Fibroblast of skin of right biceps (primary cell): ENCODE measurements at places on chromosomes 12 and 14.

DNA sequence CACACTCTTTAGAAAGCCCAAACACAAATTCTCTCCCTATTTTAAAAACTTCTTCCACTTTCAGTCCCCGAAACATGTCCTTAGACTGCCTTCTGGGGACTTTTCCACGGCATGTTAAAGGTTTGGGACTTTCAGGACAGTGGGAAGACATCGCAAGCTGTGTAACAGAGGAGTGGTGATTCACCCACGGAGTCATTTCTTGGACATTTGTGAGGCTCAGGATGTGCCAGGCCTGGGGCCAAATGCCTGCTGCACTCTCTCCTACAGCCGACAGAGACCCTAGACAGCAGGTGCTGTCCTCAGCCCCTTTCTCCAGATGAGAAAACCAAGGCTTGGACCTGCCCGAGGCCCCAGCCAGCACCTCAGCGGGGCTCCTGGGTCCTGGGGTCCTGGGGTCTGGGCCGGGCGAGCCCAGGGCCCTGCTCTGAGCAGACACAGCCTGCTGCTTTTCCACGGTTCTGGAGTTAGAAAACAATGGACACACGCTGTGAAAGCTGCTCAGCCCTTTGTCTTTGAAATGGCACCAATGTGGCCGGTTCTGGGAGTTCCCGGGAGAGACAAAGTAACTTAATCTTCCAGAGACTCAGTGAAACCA, 370.2 kb upstream of the SFSWAP start:
- DNase-seq, result no peak

GRCh38 chr12:82728710-82729109, 42.0 kb downstream of the TMTC2 start:
- DNase-seq, result no peak

- DNase-seq, result peak; percentile 53
Measured at GRCh38 chr14:72503696-72504368, 390.1 kb downstream of the DPF3 start.

GRCh38 chr14:85534458-85535293, 4.7 kb downstream of the FLRT2 start:
- DNase-seq, result peak; percentile 40

- no peak for DNase-seq
Measured at GRCh38 chr14:106883218-106883692, 1356.9 kb downstream of the TMEM121 start.

- no peak for DNase-seq
Measured at GRCh38 chr12:103011974-103012763, 54.7 kb downstream of the ASCL1 start.

- DNase-seq, result no peak
Measured at GRCh38 chr12:569091-569676, 94.1 kb downstream of the NINJ2 start.

DNA sequence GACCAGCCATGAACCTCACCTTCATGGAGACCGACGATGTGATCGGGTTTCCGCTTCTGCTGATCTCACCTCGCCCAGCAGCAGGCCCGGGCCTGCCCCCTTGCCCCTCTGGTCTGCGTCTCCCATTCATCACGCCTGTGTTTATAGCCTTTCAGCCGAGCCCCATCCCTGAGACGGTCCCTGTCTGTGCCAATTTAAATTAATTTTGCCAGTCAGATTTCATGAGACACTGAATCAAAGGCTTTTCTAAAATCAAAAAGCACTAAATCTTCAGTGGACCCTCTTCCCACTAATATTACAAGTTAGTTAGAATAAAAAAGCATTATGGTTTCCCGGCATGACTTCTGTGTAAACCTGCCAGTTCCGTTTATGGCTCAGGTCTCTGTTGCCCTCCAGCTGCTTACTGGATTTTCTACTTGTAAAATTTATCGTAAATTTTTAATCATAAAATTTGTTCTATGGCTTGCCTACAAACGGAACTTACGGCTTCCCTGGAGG, 155.9 kb downstream of the ESRRB start:
- DNase-seq, result no peak

DNA sequence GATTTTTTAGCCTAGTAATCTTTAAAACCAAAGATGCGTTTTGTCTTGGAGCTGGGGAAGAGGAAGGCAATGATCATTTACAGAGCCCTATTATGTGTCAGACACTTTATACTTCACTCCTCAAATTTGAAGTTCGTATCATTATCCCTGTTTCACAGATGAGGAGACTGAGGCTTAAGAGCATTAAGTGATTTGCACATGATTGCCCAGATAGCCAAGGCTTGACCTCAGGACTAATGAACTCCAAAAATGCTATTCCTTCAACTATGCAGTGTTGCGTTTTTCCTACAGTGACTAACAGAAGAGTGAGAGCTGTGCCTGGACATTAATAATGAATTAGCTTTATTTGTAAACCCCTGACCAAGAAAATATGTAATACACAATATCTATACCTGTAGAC, 136.8 kb upstream of the EEA1 start:
- DNase-seq, result no peak

DNA sequence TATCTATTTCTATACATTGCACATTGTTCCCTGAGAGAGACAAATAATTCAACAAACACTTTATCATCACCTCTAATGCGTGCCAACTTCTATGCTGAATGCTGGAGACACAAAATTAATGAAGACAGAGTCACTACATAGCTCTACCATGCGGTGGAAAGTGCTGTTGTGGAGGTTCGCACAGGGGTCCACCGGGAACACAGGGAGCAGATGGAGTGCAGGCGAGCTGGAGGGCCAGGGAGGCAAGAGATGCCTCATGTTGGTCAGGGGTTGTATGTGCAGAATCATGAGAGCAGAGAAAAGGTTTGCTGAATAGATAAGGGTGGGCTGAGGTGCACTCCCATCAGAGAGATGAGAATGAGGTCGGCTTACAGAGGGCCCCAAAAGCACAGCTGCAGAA, 25.2 kb downstream of the FAM234B start:
- DNase-seq, result no peak

DNA sequence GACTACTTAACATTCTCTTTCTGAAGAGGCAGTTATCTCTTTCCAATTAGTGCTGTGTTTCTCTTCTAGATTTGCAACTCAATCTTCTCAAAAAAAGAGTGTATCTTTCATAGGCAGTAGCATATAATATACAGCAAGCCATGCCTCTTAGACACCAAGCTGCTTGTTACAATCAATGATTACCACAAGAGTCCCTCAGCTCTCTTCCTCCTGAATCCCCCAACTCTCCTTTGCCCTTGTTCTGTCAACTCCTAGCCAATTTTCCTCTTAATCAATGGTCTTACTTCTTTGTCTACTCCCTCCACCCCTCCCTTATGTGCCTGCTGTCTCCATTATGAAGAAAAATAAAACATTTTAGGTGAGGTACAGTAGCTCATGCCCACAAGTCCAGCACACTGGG, 2.6 kb downstream of the TMTC1 start:
- no peak for DNase-seq

- no peak for DNase-seq
Measured at GRCh38 chr14:77108753-77109152, 10.7 kb downstream of the CIPC start.

DNA sequence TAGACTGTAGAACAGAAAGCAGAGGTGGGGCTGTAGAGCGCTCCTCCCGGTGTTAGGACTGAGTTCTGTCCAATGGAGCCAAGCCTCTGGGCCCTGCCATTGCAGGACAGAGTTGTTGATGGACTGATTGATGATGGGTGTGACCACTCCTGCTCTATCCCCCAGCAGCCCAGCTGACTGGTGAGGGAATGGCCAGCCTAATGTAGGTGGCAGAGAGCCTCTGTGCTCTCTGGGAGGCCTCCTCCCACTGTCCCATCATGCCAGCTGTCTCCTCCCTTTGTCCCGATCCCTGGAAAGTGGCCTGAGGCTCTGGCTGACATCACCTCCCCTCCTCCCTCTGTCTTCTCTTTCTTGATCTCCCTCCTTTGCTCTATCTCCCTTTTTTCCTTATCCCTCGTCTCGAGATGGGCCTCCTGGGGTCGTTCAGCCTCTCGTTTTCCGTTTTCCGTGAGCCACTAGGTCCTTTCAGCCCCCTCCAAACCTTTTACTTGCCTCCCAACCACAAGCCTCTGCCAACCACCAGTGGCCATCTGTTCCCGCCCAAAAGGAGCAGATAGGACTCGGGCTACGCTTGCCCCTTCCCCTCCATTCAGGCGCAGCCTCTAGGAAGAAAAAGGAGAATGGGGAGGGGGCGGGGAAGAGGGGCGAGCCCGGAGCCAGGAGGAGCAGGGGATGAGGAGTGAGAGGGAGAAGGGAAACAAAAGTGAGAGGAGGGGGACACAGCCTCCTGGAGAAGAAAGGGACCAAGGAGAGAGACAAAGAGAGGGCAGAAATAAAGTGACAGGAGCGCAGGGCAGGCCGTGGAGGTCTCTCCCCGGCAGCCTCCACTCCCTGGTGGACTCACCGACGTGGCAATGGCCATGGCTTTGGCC, 572 bp downstream of the EFS start:
- peak; percentile 56 for DNase-seq

DNA sequence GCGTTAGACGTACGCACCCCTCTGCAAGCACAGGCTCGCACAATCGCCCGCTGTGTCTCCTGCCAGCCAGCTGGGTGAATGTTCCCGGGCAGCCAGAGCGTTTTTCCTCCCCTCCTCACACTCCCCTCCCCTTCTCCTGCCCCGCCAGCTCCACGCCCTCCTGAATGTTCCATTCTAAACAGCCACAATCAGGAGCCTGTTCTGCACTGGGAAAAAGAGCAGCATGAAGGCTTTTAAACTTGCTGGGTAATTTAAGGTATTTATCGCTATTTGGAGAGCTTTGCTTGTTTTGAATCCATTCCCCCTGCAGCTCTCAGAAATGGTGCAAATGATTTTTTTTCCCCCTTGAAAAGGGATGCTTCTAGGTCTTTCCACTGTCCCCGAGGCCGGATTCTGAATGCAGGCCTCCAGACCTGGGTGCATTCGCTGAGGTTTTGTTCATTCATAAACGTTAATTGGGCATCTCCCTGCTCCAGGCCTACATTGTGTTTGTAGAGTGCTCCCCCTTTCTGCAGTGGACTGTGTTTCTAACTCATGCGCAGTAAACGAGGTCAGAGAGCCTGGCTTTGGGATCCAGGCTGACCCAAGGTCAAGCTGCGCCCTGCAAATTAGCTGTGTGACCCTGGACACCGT, 212.5 kb downstream of the CHST11 start:
- no peak for DNase-seq

DNA sequence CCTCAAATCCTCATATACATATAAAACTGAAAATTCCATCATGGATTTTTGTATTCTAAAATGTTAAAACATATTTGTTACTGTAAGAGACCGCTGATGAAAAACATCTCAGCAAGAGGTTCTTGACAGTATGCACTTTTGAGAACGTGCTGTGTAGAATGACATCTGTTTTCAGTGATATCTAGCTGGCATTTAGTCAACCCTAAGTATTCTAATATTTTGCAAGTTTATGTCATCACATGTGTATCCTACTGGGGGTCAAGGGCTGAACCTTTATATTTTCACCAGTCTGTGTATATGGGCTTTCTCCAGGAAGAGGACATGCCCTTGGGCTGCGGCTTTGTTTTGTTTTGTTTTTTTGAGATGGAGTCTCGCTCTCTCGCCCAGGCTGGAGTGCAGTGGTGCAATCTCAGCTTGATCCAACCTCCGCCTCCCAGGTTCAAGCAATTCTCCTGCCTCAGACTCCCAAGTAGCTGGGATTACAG, 22.0 kb upstream of the YARS2 start:
- DNase-seq, result no peak

DNA sequence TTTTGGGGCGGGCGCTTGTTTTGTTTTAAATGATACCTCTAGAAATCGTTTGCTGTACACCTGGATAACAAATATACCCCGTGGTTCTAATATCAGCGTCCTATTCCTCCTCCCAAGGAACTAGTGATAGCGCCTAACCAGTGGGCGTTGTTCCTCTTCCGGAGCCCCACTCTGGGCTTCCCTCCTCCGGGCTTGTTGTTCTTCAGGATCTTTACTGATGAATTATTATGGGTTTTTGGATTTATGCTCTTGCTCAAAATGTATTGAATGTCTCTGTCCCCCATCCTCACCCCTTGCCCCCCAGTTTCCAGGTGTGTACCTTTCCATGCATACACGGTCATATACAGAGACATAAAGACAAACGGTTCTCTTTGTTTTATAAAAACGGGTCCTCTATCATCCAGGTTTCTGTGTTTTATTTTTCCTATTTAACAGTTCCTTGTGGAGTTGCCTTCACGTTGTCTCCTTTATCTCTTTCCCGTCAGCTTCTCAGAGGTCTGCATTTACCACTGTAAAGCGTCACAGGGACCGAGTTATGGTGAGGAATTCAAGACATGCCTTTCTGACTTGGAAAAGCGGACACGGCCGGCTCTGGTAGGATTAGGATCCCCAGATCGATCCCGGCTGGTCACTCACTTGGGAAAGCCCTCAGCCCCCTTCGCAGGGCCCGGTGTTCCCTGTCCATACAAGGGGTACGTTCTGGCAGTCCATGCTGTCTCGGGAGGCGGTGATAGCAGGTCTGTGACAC, 655 bp upstream of the PLEKHG3 start:
- DNase-seq, result peak; percentile 37

DNA sequence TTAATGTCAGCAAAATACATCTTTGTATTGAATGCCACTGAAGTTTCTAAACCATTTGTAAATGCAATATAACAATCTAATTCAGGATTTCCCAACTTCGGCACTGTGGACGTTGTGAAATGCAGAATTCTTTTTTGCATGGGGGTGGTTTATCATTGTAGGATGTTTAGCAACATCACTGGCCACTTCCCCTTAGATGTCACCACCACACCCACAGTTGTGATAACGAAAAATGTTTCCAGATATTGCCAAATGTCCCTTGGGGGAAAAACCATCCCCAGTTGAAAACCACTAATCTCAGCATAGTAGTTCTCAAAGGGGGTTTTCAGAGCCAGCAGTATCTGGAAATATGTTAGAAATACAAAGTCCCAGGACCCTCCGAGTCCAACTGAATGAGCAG, 203.3 kb downstream of the NAV3 start:
- peak; percentile 56 for DNase-seq

DNA sequence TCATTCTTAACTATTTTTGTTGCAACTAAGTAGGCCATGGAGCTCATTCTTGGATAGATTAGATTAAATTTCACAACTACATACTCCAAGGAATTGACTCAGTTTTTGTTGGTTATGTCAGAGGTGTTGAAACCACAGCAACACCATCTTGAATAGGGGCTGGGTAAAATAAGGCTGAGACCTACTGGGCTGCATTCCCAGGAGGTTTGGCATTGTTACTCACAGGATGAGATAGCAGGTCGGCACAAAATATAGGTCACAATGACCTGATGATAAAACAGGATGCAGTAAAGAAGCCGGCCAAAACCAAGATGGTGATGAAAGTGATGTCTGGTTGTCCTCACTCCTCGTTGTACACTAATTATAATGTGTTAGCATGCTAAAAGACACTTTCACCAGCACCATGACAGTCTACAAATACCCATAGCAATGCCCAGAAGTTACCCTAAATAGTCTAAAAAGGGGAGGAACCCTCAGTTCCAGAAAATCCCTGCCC, 20.9 kb downstream of the DMAC2L start:
- DNase-seq, result peak; percentile 95

GRCh38 chr12:45915405-45915804, 75.0 kb downstream of the SCAF11 start:
- DNase-seq, result peak; percentile 2

GRCh38 chr14:101711041-101711856, 50.3 kb upstream of the PPP2R5C start:
- DNase-seq, result no peak

GRCh38 chr12:52086944-52087835, 7.7 kb downstream of the SMIM41 start:
- no peak for DNase-seq

GRCh38 chr14:89351221-89351515, 65.9 kb downstream of the FOXN3 start:
- no peak for DNase-seq

GRCh38 chr14:89881839-89882238, 72.7 kb downstream of the EFCAB11 start:
- no peak for DNase-seq

- no peak for DNase-seq
Measured at GRCh38 chr12:114689075-114689994, 5.4 kb upstream of the TBX3 start.

- no peak for DNase-seq
Measured at GRCh38 chr14:77590845-77591485, 25.5 kb downstream of the SPTLC2 start.
